Adipocyte (in vitro differentiated cells): ENCODE measurements at places on chromosomes 5 and 9.

DNA sequence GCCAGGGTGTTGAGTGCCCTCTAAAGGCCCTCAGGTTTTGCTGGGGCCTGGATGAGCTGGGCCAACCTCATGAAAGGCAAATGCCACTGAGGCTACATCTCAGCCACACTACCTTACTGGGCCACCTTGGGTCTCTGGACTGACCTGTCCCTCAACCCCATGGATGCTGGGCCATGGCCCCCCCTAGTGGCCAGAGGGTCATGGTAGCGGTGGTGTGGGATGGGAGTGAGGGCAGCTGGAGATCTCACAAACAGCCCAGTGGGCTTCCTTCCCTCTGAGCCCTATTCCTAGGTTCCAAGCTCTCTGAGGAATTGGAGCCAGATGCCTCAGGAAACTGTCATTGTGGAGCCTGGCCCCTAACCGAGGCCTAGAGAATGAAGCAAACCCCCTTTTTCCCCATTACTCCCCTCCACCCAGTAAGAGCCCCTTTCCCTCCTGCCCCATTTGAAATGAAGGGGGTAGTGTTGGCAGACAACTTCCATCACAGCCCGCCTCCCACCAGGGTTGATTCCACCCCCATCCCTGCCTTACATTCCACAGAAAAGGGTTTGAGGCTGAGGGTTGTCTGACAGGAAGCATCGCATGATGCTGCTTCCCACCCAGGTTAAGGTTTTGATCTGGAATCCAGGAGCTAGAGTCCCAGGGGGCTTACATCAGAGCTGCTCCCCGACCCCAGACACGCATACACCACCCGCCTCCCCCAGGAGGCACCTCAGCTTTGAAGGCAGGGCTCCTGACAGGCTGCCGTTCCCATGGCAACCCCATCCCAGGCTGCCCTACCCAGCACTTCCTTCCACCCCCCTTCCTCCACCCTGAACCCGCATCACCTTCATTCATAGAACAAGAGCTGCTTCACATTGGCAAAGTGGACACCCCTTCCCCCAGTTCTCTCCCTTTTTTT lies 63.9 kb downstream of the PCDH1 start:
- peak; percentile 26 for DNase-seq

- DNase-seq = peak; percentile 69
Measured at GRCh38 chr5:14901462-14902051, 30.0 kb upstream of the ANKH start.

GRCh38 chr5:153209016-153209415 lies 281.5 kb upstream of the GRIA1 start:
- no peak for DNase-seq

DNA sequence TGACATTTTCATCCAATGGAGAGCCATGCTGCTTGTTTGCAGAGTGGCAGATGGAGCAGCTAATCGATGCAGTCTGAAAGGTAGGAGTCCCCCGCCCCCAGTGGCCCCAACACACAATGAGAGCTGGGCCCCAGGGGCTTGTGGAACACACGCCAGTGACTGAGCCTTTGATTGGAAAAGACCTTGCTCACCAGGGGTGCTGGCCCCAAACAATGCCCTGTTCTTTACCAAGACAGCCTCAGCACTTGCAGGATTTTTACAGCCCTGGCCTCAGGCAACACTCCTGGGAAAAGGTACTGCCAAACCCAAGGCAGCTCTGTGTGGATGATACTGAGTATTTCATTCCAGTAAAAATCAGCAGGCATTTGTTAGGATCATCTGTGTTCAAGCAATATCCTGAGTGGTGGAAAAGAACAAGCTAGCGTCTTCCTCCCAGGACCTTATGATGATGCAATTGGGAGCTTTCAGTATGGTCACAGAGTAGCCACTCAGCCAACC lies 276.8 kb upstream of the CLINT1 start:
- no peak for DNase-seq

DNA sequence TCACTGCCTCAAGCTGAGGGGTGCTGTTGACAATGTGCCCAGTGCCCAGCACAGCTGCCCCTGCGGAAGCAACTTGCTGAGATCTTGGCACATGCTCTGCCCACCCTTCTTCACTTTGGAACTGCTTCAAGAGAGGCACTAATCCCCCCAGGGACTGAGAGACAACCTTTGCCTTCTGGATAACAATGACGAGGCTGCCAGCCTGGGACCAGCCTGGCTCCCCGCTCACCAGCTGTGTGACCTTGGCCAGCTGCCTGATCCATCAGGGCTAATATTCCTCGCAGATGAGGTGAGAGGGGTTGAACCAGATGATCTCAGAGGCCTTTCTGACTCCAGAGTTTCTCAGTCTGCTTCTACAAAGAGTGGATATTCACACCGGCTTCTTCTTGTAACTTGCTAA lies 81.0 kb downstream of the SHB start:
- no peak for DNase-seq

DNA sequence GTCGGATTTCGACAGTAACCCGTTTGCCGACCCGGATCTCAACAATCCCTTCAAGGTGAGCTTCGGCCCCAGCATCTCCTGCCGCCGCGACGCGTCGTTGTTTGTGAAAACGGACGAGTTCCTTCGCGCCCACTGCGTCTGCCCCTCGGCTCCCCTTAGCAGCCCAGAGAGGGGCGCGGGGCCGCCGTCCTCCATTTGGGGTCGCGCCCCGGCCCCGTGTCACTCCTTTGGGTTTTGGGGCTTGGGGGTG lies 182 bp downstream of the SCAMP1 start:
- DNase-seq = no peak

DNA sequence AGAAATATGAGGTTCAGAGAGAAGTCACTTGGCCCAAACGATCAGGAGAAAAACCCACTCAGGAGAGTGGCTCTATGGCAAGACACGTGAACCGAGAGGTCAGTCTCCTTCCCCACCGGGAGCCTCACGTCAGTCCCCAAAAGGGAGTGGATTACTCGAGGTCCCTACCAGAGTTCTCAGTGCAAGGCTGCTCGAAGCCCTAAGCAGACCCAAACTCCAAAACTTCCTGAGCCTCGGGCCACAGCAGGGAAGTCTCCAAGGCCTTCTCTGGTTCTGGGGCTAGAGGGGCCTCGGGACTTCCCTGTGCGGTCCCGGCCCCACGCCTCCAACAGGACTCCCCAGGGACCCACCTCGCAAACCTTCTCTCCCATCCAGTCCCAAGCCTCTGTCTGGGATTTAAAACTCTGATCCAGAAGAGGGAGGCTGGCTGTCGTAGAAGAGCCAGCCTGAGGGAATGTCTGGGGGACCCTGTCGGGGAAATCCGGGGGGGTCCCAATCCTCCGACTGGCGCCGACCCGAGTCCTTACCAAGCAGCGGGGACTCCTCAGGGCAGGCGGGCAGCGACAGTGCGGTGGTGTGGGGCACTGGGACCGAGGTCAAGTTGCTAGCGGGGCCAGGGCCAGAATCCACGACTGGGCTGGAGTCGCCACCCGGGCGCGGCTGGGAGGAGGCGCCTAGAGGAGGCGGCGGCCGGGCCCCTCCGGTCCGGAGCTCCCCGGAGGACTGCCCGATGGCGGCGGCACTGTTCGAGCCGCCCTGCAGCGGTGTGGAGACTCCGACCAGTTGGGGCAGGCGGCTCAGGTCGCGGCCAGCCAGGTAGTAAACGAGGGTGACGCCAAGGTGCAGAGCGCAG lies 679 bp downstream of the B4GALT1 start:
- peak; percentile 67 for DNase-seq

DNA sequence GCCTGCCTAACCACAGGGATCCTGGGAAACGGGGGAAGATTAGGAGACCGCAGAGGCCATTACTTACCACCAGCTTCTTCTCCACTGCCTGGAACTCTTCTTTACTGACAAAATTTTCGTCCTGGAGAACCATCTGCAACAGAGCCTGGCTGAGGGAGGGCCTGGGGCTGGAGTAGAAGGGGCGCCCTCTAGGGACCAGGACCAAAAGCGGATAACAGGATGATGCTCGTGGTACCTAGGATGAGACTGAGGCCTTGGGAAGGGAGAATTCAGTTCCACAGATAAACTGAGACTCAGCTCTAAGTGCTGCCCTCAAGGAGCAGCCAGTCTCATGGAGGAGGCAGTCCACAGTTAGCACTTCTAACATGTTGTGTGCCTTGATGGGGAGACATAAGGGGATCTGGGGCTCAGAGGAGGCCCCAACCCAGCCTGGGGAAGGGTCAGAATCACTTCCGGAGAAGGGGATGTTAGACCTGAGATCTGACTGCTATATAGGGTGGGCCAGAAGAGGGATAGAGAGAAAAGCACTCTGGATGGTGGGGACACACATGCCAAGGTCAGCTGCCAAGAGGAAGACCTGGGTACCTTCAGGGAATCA lies 1.2 kb downstream of the SPATA24 start:
- DNase-seq = no peak

DNA sequence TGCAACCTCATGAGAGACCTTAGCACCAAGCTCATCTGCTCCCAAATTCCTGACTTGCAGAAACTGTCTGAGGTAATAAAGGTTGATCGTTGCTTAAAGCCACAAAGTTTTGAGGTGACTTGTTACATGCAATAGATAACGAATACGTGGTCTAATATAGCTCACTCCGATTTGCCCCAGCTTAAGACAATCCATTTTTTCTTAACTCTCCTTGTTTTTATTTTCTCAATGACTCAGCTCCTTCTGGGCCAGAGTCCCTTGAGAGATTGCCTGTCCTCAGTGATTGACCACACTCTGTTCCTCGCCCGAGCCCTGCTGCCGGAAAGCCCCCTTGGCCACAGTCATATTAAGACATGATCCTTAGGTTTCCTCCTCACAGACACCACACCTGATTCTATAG lies 63.7 kb upstream of the FANCC start:
- peak; percentile 78 for DNase-seq

GRCh38 chr5:90968319-90968718 lies 409.7 kb downstream of the ADGRV1 start:
- peak; percentile 23 for DNase-seq

DNA sequence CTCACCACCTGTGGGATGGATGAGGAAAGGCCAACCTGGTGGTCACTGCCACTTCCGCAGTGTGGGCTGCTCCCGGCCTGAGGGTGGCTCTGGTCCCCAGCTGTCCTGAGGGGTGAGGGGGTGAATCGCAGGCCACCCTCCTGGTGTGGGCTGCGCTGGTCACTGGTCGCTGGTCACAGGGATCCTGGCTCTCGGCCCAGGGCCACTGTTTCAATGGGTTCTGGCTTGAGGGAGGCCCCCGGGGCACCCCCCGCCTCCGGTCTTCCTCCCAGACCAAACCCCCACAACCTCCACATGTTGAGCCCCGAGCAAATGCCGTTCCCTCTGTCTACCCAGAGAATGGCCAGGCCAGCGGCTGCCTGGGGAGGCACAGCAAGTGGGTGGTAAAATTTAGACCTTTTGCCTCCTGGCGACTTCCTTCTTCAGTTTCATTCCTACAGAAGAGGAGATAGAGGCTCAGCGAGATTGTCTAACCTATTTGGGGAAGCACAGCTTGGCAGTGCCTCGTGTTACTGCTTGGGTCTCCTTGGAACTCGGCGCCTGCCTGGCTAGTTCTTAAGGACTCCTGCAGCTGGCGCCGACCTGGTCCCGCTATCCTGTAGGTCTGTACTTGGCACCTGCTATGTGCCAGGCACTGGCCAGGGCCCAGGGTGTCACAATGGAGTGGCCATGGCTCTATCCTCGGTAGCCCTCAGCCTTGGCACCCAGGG lies 48.2 kb downstream of the RXRA start:
- no peak for DNase-seq

- DNase-seq = no peak
Measured at GRCh38 chr9:78493166-78493742, 196.3 kb downstream of the PSAT1 start.

GRCh38 chr5:166722939-166723338 lies 1568.5 kb upstream of the WWC1 start:
- DNase-seq = no peak

GRCh38 chr5:146796911-146797310 lies 81.6 kb downstream of the PPP2R2B start:
- DNase-seq = no peak

GRCh38 chr5:71586052-71586940 lies 844 bp upstream of the MCCC2 start:
- no peak for DNase-seq

GRCh38 chr9:133348718-133349573 lies 928 bp downstream of the RPL7A start:
- peak; percentile 20 for DNase-seq

GRCh38 chr9:1876891-1877496 lies 138.2 kb upstream of the SMARCA2 start:
- DNase-seq = no peak

- DNase-seq = peak; percentile 71
Measured at GRCh38 chr9:114804505-114804904, 1.3 kb downstream of the TNFSF15 start.

DNA sequence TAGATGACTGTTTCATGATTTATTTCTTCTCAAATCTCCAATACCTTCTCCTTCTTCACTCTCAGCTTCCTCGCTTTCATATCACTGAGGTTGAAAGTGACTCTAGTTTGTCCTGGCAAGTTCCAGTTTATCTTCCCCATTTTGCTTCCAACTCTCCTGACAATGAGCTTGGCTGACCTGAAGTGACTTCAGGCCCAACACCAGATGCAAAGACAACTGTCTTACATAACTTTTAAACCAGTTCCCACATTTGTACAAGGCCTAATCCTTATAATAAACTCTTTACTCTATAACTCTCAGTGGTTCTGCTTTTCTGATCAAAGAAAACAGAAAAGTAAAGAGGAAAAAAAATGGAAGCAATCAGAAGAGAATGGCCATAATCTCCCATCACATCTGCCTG lies 22.0 kb downstream of the GNG10 start:
- DNase-seq = no peak

GRCh38 chr9:101999441-101999840 lies 261.0 kb upstream of the GRIN3A start:
- no peak for DNase-seq

- DNase-seq = no peak
Measured at GRCh38 chr5:73900566-73900965, 274.6 kb downstream of the ARHGEF28 start.

DNA sequence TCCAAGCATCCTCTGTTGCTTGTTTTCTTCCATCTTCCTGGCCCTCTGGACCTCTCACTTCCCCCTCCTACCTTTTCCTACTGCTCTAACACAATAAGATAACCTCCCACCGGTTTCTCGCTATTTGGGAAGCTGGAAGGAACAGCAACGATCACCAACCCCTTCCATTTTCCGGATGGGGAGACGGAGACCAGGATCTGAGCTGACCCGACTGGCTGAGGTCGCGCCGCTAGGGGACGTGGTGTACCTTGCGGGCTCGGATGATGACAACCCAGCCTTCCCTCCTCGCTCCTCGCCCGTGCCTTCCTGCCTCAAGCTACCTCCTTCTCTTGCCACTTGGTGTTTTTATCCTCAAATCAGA lies 1.9 kb downstream of the LPAR1 start:
- peak; percentile 93 for DNase-seq

GRCh38 chr9:115144706-115145105 lies 26.7 kb upstream of the TNC start:
- DNase-seq = no peak
